ENCODE measurements at places on chromosomes 3 and 15. TPM values are rescaled to one million over a fixed set of nuclear protein-coding genes. Genes with fewer than 3 reads are reported as not detected.

The THSD4 gene
- 14.3 TPM for polyA plus RNA-seq

The GRK7 gene
- polyA plus RNA-seq = 0.12 TPM

The LSMEM2 gene
- 2.6 TPM for polyA plus RNA-seq

The ACAP2 gene
- 31.6 TPM for polyA plus RNA-seq

The ABCF3 gene
- polyA plus RNA-seq = 69.3 TPM

The ZBBX gene
- polyA plus RNA-seq = 45.2 TPM

The ITIH3 gene
- 9.9 TPM for polyA plus RNA-seq

The UROC1 gene
- polyA plus RNA-seq = 0.34 TPM

The HYAL3 gene
- polyA plus RNA-seq = 27.9 TPM

The SYNM gene
- polyA plus RNA-seq = 17.9 TPM

The LCTL gene
- 0.16 TPM for polyA plus RNA-seq

The GP9 gene
- polyA plus RNA-seq = 2.1 TPM

The HACD3 gene
- 70.6 TPM for polyA plus RNA-seq

The CLEC3B gene
- polyA plus RNA-seq = 198 TPM

- DNase-seq = no peak
Observed at GRCh38 chr15:62941699-62942098, 100.8 kb upstream of the TPM1 start.

DNA sequence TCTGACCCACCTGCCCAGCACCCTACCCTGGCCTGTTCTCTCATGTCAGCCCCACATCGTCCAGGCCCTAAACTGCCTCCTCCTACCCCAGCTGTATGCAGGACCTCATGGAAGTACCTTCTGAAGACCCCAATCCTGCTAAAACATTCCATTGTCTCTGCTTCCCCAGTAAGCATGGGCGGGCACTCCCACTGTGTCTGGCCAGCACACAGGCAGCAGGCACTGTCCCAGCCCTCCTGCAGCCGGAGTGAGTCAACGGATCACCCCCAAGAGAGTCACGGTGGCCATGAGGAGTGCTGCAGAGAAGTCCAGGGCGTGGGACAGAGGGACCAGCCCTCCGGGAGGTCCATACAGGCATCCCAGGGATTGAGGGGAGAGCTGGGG lies 36.4 kb upstream of the SLCO2A1 start:
- peak; percentile 8 for DNase-seq

DNA sequence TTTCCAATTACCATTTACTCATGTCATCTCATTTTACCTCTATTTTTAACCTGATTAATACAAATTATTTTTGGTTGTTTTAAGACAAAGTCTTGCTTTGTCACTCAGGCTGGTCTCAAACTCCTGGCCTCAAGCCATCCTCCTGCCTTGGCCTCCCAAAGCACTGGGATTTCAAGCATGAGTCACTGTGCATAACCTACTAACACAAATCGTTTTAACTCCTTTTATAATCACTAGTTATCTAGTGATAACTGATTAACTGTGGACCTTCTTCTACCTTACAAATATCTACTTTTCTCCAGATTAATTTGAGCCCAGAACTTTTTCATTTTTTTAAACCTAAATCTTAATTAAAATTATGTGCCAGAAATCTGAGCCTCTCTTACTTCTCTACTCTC lies 4.6 kb downstream of the ATP13A3 start:
- no peak for DNase-seq

GRCh38 chr15:43299884-43300283 lies 30.5 kb downstream of the LCMT2 start:
- no peak for DNase-seq

DNA sequence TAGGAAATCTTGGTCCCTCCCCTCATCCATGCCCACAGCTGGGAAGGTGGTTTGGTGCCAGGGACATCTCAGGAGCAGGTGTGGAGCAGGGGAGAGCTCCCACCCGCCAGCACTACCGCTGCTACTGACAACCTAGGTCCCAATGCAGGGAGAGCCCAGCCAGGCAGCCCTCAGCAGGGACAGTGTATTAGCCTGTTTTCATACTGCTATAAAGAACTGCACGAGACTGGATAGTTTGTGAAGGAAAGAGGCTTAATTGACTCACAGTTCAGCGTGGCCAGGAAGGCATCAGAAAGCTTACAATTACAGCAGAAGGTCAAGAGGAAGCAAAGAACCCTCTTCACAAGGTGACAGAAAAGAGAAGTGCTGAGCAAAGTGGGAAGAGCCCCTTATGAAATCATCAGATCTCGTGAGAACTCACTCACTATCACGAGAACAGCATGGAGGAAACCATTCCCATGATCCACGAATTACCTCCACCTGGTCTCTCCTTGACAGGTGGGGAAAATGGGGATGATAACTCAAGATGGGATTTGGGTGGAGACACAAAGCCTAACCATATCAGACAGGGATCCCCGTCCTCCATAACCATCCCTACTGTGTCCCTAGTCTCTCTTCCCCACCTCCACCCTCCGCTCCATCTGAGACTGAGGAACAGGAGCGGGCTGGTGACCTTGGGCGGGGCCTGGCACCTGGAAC lies 218.6 kb downstream of the TBC1D2B start:
- no peak for DNase-seq

GRCh38 chr3:112013058-112013783 lies 14.5 kb downstream of the TAGLN3 start:
- DNase-seq = peak; percentile 77

- DNase-seq = no peak
Observed at GRCh38 chr15:51580385-51580784, 42.2 kb downstream of the DMXL2 start.

DNA sequence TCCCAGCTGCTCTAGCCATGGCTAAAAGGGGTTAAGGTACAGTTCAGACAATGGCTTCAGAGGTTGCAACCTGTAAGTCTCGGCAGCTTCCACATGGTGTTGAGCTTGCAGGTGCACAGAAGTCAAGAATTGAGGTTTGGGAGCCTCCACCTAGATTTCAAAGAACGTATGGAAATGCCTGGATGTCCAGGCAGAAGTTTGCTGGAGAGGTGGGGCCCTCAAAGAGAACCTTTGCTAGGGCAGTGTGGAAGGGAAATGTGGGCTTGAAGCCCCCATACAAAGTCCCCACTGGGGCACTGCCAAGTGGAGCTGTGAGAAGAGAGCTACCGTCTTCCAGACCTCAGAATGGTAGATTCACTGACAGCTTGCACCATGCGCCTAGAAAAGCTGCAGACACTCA lies 73.7 kb downstream of the STT3B start:
- DNase-seq = no peak

GRCh38 chr15:35697549-35698299 lies 151.8 kb upstream of the DPH6 start:
- no peak for DNase-seq

- DNase-seq = no peak
Observed at GRCh38 chr3:147161833-147162232, 244.5 kb downstream of the ZIC4 start.

- DNase-seq = peak; percentile 79
Observed at GRCh38 chr3:184540777-184541681, 20.6 kb upstream of the EPHB3 start.

DNA sequence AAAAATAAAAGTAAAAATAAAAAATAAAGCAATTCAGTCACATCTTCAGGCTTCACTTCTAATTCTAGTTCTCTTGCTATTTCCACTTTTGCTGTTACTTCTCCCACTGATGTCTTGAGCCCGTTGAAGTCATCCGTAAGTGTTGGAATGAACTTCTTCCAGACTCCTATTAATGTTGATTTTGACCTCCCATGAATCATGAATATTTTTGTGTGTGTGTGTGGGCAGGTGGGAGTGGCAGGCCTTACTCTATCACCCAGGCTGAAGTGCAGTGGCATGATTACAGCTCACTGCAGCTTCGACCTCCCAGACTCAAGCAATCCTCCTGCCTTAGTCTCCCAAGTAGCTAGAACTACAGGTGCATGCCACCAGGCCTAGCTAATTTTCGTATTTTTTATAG lies 10.7 kb downstream of the USP4 start:
- DNase-seq = no peak

DNA sequence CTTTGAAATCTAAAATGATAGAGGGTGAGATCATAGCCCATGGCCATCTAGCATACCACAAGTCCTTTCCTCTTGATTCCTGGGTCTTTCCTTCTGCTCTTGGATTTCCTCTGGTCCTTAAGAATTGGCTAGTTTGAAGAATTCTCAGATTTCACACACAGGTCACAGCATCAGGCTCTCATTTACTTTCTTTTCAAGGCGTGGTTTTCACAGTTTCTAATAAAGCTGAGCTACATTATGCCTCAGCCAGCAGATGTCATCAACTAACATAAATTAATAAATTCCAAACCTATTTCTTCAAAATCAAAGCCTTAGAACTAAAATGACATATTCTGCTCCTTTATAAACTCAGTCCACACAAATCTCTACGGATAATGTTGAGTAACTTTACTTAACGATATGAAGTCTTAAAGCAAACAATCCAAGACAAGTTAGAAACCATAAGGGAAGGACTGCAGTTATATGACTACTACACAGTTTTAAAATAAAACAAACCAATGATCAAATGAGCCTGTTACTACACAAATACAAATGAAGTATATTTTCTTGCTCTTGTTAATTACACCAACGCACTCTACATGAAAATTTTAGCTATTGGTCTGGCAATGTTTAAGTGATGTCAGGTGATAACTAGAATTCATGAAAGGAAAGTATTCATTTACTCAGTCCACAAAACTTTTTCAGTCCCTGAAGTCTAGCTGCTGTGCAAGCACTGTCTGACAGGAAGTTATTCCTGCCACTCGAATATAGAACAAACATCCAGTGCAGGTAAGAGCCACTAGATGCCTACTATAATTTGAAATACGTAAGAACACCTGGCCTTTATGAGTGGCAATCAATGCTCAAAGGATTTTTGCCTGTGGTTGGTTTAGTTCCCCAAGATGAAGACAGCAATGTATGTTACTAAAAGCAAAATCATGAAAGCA lies 9.2 kb downstream of the CCDC14 start:
- no peak for DNase-seq

GRCh38 chr15:73317651-73318462 lies 50.9 kb downstream of the HCN4 start:
- no peak for DNase-seq

GRCh38 chr3:172965256-172965655 lies 175.8 kb downstream of the SPATA16 start:
- no peak for DNase-seq

- no peak for DNase-seq
Observed at GRCh38 chr3:34034840-34035239, 236.4 kb downstream of the PDCD6IP start.

DNA sequence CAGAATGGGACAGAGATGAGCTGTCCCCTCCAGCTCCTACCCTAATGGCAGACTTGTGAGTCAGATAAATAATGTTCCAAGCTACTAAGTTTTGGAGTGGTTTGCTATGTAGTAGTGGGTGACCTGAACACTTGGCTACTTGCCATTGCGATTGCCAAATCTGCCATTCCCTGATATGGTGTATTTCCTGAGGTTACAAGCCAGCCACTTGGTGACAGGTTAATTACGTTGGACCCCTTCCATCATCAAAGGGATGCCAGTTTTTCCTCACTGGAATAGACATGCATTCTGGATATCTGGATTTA lies 33.6 kb downstream of the MORF4L1 start:
- DNase-seq = no peak

DNA sequence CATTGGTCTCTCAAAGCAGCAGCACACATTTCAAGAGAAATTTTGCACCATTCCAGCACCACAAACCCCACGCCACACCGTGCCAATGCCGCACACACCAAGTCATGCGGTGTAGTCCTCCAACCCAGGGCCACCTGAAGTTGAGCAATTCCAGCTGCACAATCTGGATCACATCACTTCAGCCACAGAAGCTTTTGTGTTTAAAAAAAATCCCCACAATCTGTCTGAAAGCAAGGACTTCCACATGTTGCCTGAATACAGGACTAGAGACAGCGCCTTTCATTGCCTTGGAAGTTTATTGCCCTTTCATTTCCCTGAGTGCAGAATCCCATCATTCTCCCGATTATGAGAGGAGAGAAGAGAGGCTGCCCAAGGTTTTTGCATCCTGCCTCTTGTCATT lies 175.6 kb upstream of the BCL6 start:
- DNase-seq = no peak

DNA sequence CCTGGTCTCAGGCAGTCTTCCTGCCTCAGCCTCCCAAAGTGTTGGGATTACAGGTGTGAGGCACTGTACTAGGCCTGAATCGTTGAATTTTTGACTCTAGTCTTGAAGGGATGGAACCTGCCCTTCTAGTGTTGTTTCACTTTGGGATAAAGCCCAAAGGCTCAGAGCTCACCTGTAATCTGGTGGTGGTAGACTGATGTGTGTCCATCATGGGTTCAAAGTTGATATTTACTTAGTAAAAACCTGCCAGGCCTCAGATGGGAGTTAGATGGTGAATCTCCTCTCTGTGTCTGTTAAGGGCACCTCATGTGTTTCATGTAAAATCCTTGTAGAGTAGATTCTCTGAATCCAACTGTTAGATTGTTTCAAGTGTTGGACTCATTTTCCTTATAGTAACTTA lies 41.1 kb downstream of the FNDC3B start:
- DNase-seq = no peak

GRCh38 chr3:168548719-168549118 lies 453.0 kb upstream of the GOLIM4 start:
- no peak for DNase-seq

DNA sequence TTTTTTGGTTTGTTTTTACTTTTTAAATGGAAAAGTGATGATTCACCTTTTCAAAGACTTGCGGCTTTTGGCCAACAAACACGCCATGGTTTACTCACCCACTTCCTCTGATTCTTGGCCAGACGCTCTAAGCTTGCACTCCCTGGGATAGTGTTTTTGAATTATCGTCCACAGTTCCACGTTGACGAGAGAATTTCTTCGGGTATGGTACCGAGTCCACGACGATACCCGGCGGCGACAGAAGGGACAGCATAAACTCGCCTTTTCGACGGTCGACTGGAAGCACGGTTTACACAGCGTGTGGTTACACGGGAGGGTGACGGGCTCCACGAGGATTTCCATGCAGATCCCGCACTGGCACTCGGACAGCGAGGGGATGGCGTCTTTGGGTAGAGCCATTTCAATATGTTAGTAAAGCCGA lies 783 bp downstream of the RNF168 start:
- DNase-seq = peak; percentile 68

DNA sequence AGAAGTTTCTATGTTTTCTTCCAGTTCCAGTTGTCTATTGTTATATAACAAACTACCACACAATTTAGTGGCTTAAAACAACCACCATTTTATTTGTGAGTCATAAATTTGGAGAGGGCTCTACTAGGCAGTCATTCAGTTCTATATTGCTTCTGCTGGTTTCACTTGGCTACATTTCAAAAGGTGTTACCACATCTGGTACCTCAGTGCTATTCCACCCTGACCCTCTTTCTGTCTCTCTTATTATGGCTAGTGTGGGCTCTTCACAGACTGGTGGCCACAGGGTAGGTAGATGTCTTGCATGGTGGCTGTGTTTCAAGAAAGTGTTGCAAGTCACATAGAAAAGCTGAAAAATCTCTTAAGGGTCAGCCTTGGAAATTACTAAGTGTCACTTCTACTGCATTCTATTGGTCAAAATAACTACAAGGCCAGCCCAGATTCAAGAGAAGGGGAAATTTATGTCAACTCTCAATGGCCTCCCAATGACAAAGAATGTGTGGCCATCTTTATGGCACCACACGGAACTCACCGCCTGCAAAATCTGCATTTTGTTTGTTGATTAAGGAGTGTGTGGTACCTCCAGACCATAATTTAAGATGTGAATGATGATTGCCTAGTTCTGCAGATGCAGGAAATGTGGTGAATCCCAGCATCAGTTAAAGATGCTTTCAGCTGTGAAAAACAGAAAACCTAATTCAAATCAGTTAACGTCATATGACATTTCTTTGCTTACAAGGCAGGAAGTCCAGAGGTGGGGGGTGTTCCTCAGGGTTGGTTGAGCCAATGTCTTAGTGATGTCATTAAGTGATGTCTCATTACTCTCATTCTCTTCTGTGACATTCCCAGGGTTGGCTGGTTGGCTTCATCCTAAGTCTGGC lies 105.8 kb upstream of the RASGRP1 start:
- DNase-seq = no peak

- DNase-seq = no peak
Observed at GRCh38 chr15:79370716-79371115, 59.8 kb downstream of the TMED3 start.

Measured in testis (tissue), 5 donors.